ENCODE measurements at places on chromosomes 6 and 20.

DNA sequence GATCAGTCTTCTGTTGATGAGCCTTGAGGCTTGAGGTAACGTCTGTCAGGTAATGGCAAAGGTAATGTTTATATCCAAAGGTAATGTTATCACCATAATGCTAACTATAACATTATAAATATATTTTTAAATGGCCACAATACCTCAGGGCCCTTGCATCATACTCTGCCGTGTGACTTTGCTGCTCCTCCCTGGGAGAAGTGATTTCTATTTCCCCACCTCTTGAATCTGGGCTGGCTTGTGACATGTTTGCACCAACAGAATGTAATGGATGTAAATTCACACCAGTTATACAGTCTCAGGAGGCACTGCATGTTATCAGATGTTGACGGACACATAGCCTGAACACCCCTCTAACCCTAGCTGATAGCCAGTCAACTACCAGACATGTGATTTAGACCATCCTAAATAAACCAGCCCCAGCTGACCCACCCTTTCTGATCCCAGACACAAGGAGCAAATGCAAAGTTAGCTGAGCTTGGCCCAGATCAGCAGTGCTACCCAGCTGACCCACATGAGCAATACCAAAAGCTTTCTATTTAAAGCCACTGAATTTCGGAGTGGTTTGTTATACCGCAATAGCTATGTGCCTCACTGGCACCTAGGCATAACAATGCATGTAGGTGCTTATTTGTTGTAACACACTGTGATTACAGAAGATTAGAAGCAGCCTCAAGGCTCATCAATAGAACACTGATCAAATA is 93.8 kb upstream of the SIRPA start:
- DNase-seq: no peak

- DNase-seq: no peak
Observed at GRCh38 chr6:104162036-104162669, 697.6 kb downstream of the HACE1 start.

- DNase-seq: no peak
Observed at GRCh38 chr20:59039233-59039632, 3.4 kb downstream of the PRELID3B start.

- DNase-seq: no peak
Observed at GRCh38 chr6:389622-390021, 1.9 kb upstream of the IRF4 start.

DNA sequence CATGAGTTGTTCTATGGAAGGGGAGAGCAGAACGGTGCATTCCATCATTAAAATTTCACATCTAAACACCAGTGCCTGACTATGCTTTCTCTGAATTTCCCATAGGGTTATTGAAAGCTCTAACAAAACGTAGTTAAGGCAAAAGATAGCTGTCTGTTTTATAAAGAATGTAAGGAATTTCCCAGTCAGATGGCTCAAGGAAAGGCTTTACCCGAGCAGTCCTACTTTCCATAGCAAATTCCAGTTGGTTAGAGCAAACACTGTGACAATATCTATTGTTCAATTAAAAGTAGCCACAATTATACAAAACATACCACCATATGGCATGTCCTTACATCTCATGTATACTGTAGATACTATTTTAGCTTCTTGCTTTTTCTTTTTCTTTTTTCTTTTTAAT is 1059.5 kb upstream of the FLRT3 start:
- no peak for DNase-seq

DNA sequence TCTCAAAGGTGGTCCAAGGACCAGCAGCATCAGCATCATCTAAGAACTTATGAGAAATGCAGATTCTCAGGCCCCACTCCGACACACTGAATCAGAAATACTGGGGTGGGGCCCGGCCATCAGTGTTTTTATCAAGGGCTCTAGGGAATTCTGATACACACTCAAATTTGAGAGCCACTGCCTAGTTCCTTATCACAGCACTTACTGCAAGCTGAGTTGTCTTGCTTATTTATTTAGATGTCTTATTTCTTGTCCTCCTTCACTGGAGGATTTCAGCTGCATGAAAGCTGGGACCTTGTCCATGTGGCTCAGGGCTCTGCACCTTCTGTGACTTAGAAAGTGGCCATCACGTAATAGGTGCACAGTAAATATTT is 139.4 kb upstream of the RREB1 start:
- DNase-seq: no peak

DNA sequence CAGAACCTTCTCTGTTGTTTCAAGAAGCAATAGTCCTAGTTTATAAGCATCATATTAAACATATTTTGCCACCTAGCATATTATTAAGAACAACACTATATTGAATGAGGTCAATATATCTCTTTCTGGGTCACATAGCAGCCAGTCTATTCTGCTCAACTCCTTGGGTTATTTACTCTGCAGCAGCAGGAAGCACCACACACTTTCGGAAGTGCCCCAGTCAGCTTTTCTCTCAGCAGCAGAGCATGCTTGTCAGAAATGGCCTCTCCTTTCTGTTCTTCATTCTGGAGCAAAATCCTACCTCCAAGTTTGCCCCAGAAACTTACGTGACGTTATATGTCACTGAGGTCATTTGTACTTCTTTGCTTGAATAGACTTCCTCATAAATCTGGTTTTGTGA is 22.7 kb downstream of the CFAP206 start:
- DNase-seq: no peak

DNA sequence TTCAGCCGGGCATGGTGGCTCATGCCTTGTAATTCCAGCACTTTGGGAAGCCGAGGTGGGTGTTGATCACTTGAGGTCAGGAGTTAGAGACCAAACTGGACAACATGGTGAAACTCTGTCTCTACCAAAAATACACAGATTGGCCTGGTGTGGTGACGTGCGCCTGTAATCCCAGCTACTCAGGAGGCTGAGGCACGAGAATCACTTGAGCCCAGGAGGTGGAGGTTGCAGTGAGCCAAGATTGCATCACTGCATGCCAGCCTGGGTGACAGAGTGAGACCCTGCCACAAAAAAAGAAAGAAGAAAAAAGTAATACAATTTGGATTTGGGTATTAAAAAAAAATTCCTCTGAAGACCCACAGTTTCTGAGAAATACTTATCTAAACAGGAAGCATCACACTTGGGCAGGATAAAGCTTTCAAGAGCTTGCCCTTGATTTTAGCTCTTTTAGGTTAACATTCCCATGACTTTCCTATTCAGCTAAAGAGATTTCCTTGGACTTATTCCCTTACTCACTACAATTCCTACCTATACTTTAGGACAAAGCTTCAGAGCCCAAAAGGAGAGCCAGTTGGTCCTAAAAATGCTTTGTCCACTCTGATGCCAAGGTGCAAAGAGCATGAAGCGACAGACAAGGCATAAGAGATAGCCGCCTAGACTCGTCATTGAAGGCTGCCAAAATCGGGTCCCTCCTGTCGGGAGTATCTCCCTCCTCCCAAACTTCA is 1.9 kb downstream of the ELOVL2 start:
- no peak for DNase-seq

- DNase-seq: peak; percentile 14
Observed at GRCh38 chr6:149934249-149935156, 7.3 kb upstream of the ULBP2 start.

- DNase-seq: no peak
Observed at GRCh38 chr6:77286541-77286940, 176.8 kb downstream of the HTR1B start.

DNA sequence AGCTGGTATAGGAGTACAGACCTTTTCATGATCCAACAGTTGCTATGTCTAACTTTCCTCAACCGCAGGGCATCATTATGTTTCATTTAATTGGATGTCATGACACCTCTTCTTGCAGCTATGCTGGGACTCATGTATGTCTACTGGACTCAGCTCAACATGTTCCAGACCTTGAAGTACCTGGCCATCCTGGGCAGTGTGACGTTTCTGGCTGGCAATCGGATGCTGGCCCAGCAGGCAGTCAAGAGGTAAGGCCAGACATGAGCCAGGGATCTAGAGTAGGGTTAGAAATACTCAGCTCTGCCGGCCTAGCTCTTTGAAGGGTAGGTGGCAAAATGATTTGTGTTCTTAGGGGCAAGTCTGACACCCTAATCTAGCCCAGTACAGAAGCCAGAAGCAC is 25.2 kb downstream of the GHRH start:
- DNase-seq: no peak

DNA sequence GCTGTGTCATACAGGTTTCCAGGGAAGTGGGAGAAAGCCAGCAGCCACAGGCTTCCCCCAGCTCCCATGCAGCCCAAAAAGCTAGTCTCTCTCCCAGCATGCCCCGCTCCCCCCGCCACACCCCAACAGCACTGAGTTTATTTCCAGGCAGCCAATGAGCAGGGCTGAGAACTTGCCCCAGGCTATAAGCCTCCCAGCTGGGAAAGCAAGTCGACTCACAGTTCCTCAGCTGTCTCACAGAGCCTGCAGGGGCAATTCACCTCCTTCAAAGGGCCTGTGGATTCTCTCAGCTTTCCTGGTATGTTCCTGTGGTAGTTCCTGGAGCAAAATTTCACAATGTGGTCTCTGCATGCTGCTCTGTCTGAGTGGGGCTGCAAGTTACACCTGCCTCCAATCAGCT is 34.2 kb downstream of the PAX1 start:
- no peak for DNase-seq

DNA sequence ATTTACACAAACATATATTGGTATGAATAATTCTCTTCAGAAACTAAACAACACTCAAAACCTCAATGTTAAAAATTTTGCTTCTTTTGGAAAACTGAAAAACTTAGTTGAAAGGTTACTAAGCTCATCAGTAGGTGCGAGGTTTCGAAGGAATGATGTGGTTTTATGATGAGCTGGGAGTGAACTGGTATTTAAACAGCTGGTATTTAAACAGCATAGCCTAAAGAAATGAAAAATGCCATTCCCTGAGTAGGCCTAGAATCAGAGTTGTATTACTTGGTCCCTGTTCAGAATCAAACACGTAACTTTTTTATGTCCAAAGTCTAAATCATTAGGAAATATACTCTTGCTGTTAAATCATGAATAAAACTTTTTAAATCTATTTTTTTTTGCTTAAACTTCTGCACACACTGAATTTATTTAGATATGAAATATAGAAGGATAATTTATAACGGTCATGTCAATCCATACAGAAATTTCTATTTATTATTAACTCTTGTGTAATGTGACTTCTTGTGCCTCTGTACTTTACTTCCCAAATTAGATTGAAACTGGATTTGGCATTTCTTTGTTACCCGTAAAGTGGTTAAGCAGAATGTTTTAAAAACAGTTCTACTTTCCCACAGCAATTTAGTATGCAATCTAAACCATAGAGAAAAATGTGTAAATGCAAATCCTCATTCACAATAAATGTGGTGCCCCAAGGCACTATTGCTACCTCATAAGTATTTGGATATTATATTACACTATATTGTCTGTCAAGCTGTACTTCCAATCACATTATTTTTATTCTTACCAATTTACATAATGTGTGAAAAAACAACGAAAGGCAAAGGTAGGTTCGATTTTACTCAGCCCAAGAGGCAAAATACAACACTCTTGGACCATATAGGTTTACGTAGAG is 124.1 kb downstream of the HS3ST5 start:
- DNase-seq: no peak

- no peak for DNase-seq
Observed at GRCh38 chr20:58330249-58330648, 20.7 kb downstream of the RAB22A start.

DNA sequence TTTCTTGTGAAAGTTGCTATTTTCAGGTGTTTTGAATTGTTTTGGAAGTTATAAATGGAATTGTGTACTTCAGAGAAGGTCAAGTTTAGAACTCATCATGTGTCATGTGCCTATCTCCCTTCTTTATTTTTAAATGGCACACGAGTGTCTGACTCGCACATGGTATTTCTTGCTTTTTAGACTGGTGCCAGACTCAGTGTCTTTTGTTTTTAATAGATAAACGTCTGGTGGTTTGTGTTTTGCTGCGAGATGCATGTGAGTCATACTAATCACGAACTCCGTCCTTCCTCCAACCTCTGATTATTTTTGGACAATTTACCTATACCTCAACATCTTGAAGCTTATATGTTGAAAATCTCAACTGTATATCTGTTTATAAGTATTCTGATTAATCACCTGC is 292.1 kb downstream of the CDKAL1 start:
- DNase-seq: peak; percentile 12

DNA sequence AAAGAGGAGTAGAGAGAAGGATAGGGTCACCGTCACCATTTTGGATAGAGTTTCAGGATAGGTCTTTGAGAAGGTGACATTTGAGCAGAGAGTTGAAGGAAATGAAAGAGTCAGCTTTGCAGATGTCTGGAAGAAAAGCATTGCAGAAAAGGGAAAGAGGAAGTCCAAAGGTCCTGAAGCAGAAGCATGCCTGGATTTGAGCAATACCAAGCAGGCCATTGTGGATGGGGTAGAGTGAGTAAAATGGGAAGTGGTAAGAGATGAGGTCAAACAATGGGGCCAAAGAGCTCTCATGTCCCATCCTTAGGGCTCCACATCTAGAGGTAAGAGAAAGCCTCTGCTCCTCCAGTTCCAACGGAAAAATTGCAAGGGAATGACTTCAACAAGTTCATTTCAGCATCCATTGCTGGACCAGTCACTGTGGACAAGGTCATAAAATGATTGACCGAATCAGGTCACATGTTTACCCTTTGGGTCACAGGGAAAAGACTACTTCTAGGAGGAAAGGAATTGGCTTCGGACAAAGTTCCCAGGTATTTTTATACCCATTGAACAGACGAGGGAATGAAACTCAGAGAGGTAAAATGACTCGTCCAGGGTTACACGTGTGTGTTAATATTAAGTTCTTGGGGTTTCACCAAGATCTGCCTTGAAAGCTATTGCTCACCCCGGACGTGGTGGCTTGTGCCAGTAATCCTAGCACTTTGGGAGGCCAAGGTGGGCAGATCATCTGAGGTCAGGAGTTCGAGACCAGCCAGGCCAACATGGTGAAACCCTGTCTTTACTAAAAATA is 6.6 kb upstream of the SAMHD1 start:
- no peak for DNase-seq

- peak; percentile 58 for DNase-seq
Observed at GRCh38 chr6:4155848-4156466, 20.6 kb upstream of the ECI2 start.

- no peak for DNase-seq
Observed at GRCh38 chr6:140790109-140790508, 1342.6 kb upstream of the GJE1 start.

GRCh38 chr6:166675736-166676135 is 48.7 kb upstream of the RPS6KA2 start:
- no peak for DNase-seq

DNA sequence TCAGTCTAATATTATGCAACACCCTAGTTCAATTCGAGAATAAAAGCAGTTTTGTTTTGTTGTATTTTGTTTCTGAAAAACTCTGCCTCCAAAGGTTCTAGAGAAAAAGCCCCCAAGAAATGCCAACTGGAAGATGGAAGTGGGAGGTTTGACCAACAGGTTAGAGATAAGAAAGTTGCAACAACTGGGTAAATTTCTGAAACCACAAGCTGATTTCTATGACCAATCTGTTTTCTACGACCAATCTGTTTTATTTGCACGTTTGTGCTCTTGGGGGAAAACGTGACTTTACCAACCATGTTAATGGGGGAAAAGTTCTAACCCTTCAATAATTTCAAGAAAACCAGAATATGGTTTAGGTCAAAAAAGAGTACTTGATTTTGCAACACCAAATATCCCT is 173.2 kb downstream of the PDE7B start:
- no peak for DNase-seq

- DNase-seq: peak; percentile 36
Observed at GRCh38 chr6:150940941-150941340, 75.4 kb downstream of the MTHFD1L start.

GRCh38 chr20:48416002-48416401 is 411.8 kb downstream of the PREX1 start:
- DNase-seq: no peak

GRCh38 chr6:154403788-154404187 is 47.2 kb upstream of the IPCEF1 start:
- peak; percentile 71 for DNase-seq
